ENCODE measurements at places on chromosomes 12 and 14.

DNA sequence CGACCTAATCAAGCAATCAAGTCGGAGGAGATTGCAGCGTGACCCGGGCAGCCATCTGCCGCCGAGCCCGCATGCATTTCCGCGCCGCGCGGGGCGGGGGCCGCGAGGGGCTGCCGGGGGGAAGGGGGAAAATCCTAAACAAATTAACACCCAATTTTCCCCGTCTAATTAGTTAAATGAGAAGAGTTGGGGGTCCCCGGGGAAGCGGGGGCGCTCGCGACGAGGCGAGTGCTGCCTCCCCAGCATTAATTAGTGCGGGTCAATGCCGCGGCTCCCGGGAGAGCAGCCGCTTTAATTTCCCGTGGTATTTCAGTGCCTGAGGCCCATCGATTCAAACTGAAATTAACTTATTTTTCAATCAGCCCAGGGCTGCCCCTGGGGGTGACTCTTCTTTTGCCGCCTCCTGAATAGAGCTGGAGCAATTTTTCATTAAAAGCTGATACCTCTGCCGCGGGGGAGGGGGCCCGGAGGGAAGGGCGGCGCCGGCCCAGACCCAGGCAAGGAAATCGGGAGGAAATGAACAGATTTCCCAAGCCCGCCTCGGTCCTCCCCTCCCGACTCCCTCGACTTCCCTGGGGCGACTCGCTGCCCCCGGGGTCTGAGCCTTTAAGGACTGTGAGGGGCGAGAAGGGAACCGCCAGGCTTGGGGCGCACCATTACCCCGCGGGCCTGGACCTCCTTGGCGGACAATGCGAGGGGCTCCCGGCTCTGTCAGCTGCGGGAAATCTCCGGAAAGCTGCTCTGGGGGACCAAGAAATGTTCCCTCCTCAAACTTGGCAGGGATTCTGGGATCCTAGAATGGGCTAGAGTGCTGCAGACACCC lies 18.9 kb downstream of the VSX2 start:
- DNase-seq: no peak

DNA sequence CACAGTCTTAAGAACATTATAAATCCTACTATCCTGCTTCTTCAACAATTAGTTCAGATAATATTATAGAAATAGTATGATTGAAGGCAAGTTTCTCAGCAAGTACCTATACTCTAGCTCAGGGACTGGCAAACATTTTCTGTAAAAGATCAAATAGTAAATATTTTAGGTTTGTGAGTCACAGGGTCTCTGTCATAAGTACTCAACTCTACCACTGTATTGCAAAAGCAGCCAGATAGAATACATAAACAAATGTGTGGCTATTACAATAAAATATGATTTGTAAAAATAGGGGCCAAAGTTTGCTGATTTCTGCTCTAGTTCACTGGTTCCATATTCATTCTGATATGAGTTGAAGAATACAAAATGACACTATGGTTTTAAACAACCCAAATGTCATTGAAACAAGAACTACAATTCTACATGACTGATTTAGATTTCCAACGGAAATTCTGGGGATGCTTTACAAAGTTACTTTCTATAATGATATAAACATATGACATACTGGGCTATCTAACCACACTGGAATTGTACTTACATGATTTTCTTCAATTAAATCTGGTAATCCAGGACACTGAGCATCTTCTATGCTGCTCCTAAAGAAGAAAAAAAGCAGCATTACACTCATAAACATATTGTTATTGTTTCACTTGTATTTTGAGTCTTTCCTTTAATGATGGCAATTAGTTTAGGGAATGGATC lies 23.2 kb downstream of the LGALS3 start:
- no peak for DNase-seq

DNA sequence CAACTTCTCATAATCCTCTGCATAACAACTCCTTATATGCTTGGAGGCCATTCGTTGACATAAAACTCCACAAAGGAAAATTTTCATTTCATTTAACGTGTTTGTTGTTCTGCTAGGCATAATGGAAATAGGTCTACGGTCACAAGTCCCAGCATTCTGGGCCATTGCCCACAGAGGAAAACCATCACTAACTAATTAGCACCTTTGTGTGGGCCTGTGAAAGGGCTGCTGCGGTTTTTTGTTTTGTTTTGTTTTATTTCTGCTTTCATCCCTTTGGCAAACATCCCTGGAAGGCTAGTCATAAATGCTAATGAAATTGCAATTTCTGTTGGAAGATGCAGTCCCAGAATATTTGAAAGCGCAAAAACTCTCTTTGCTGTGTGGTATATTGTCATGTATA lies 180.3 kb downstream of the RMST start:
- DNase-seq: no peak

- DNase-seq: no peak
Observed at GRCh38 chr12:116066381-116067230, 210.9 kb downstream of the MED13L start.

GRCh38 chr12:89884952-89885351 lies 176.3 kb upstream of the ATP2B1 start:
- no peak for DNase-seq

GRCh38 chr14:103123634-103124500 lies 606 bp downstream of the TNFAIP2 start:
- DNase-seq: no peak

GRCh38 chr14:72714094-72714493 lies 179.8 kb downstream of the DPF3 start:
- no peak for DNase-seq

GRCh38 chr14:28375295-28375694 lies 391.3 kb upstream of the FOXG1 start:
- no peak for DNase-seq

- no peak for DNase-seq
Observed at GRCh38 chr12:110704750-110705149, 15.8 kb upstream of the HVCN1 start.

GRCh38 chr12:111458546-111459172 lies 52.9 kb downstream of the SH2B3 start:
- DNase-seq: no peak

DNA sequence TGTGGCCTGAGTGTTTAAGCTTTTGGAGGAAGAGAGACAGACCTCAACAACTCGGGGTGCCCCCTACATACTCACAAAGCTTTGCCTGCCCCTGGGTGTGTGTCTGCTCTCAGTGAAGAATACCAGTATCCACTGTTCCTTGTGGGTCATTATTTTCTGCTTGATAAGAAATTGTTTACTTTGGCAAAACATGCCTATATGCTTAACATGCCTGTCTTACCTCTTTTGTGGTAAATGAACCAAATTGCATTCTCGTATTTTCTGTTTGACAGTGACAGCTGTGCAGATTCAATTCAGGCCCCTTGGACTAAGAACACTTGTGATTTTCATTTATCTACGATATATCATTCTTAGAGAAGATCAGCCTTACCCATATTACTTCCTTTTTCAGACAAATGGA lies 50.6 kb upstream of the REP15 start:
- no peak for DNase-seq

- DNase-seq: no peak
Observed at GRCh38 chr12:76519538-76519937, 40.0 kb downstream of the OSBPL8 start.

DNA sequence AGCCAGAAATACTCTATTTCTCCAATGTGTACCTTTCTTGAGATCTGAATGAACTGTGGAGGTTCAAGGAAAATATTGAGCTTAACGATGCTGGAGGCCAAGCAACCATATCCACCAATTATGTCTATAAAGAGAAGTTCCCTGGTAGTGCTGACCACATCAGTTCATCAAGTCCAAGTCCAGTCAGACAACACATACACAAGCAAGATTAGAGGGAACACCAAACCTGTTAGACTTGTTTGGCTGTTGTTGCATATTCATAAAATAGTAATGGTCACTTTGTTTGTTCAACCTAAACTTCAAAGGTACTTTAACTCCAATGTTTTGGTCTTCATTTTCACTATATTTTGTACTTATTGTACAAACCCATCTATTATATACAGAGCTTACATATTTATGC lies 81.6 kb downstream of the LMO3 start:
- DNase-seq: no peak

GRCh38 chr12:67788118-67788517 lies 139.6 kb downstream of the DYRK2 start:
- DNase-seq: no peak

DNA sequence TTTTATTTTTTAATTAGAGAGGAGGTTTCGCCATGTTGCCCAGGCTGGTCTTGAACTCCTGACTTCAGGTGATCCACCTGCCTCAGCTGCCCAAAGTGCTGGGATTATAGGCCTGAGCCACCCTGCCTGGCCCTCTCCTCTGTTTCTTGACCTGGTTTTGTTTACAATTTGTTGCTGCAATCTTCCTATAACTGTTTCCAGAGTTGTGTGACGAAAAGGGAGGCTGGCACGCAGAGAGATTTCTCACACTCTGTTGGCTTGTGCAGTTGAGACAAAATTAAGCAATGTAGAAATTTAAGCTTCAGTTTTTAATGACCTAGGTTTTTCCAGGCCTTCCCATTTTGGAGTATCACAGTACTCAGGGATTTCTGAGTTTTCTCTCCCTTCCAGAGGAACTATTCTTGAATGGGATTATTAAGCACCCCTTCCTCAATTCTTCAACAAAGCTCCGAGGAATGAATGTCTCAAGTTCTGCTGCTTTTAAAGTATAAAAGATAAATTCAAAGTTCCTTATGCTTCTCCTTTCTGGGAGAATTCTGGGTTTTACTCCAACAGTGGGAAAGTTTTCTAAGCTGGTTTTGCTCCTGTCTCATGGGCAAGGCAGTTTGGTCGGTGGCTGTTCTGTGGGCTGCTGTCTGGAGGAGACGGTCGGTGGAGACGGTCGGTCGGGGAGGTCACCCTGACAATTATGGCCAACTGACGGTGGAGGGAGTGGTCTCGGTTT lies 20.4 kb upstream of the FOS start:
- no peak for DNase-seq

- no peak for DNase-seq
Observed at GRCh38 chr12:70754330-70754741, 117.1 kb upstream of the PTPRB start.

DNA sequence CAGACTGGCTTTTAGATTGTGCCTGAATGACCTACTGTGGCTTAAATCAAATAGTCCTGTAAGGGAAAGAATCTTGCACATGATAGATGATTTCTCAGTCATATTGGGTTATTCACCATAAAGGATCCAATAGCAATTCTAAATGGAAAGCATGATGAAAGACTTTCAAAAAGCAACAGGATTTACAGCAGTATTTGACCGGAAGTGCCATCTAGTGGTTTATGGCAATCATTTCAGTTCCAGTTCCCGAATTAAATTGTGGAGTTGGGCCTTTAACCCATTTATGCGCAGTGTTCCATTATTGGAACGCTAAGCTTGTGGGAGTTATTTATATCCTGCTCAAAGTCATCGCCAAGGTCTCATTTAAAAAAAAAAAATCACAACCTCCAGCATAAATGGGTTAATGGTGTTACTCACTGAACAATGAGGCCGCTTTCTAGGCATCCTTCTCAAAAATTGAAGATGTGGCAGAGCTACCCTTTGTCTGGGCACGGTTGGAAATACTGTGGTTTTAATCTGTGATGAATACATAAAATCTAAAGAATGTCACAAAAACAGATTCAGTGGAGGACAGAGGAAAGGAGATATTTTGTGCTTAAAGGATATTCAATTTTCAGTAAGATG lies 60.8 kb upstream of the REP15 start:
- DNase-seq: peak; percentile 42

DNA sequence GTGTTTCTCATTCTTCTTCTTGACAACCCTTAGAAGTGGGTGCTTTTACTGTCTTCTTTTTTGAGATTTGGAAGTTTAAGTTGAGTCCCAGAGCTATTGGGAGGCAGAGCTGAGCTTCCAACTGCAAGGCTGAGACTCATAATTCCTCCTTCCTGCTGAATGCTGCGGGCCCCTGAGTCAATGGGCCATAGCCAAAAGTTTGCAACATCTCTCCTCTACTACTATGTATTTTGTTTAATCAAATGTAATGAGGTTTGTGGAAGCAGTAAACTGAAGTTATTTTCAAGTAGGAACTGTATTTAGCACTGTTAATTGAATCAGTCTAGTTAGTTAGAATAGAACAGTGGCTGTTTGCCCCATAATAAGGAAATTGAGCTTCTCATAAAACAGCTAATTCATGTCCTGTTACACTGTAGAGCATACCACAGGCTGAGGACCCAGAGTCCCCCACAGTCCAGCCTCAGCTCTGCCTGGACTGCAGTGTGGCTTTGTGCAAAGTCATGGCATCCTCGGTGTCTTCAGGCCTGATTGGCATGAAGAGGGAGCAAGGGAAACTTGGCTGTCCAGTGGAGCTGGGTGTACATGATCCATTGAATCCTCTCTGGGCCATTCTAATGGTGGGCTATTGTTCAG lies 631.7 kb downstream of the VRK1 start:
- DNase-seq: no peak

DNA sequence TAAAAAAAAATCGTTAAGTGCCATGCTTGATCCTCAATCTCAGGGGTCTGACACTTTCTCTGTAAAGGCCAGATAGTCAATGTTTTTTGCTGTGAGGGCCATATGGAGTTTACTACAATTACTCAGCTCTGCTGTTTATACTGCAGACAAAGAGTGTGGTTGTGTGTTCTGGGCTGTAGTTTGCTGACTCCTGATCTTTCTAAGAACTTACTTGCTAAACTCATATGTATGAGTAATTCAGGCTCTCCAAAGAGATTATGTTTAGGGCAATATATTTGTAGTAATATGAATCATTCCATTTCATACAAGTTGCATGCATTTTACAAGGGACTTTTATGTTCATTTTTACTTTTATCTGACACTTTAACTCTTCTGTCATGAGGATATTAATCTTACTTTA lies 188.2 kb downstream of the TMTC2 start:
- DNase-seq: no peak

DNA sequence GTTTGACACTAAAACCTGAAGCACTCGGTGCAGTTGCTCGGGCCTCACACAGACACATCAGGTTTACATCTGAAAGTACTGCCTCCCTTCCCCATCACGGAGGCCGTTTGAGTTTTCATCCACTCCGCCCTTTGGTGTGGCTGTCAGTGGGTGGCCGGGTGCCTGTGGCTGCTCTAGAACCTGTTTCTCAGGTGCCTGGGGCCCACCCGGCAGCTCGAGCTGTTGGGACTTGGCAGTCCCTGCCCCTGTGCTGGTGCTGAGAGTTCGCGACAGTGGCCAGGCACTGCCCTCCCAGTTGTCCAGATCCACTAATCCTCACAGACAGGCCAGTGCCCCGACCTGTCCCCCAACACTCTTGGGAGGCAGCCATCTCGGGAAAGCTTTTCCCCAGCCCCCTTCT lies 22.4 kb downstream of the XRCC3 start:
- no peak for DNase-seq

GRCh38 chr14:55533960-55534359 lies 46.0 kb upstream of the KTN1 start:
- no peak for DNase-seq

GRCh38 chr14:38883127-38883526 lies 219.9 kb downstream of the SEC23A start:
- DNase-seq: no peak

GRCh38 chr14:91027561-91027960 lies 32.9 kb downstream of the RPS6KA5 start:
- DNase-seq: no peak

GRCh38 chr12:12779529-12779928 lies 5.9 kb upstream of the APOLD1 start:
- DNase-seq: peak; percentile 60

GRCh38 chr14:87457720-87458119 lies 535.3 kb downstream of the GALC start:
- no peak for DNase-seq
